ENCODE measurements at places on chromosomes 4 and X. TPM values are rescaled to one million over a fixed set of nuclear protein-coding genes. Genes with fewer than 3 reads are reported as not detected.

DNA sequence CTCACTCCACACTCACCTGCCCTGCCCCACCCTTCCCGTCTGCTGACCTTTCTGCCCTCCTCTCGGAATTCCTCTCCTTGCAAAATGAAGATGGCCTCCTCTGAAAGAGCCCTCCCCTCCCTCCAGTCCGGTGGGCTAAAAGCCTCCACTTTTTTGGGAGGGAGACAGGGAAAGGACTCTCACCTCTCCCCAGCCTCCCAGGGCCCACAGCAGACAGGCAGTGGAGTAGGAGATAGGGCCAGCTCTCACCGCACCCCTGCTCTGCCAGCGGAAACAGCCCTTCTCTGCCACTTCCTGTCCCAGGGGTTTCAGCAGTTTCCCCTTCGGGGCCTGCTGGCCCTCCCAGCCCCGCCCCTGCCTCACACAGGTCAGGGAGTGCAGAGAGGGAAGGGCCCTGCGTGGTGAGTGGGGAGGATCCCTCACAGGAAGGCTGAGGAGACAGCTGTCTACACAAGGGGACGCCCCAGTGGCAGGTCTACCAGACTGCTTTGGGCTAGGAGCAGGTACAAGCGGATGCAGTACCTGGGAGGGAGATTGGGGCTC is 18.2 kb downstream of the ELF4 start:
- no peak for DNase-seq

- DNase-seq = peak; percentile 41
Observed at GRCh38 chr4:72631296-72631695, 62.3 kb upstream of the ADAMTS3 start.

FOXR2 gene
- 6.0 TPM for total RNA-seq

NEUROG2 gene
- 0.06 TPM for total RNA-seq

GRCh38 chr4:13316354-13316753 is 167.8 kb downstream of the RAB28 start:
- no peak for DNase-seq

- peak; percentile 73 for DNase-seq
Observed at GRCh38 chr4:7021930-7022664, 21.1 kb upstream of the TADA2B start.

UNC5C gene
- not detected for total RNA-seq
